Left renal cortex interstitium (tissue), 4 donors: ENCODE measurements at places on chromosomes 12 and 14. TPM values are rescaled to one million over a fixed set of nuclear protein-coding genes. Genes with fewer than 3 reads are reported as not detected.

The IFNG-AS1 gene
- not detected for polyA plus RNA-seq

The SLC15A4 gene
- 31.9 TPM for polyA plus RNA-seq

The USP30 gene
- polyA plus RNA-seq = 23.3 TPM

The SMIM41 gene
- polyA plus RNA-seq = 0.49 TPM

The C3AR1 gene
- polyA plus RNA-seq = 3.1 TPM

The SALL2 gene
- 55.5 TPM for polyA plus RNA-seq

The GRIP1 gene
- polyA plus RNA-seq = 22.2 TPM

The TCL1A gene
- polyA plus RNA-seq = 0.85 TPM

The REC8 gene
- polyA plus RNA-seq = 93.7 TPM

The CREBL2 gene
- 32.0 TPM for polyA plus RNA-seq

The SERPINA12 gene
- polyA plus RNA-seq = 0.51 TPM

The SYT1 gene
- 23.1 TPM for polyA plus RNA-seq

The ADAM21 gene
- polyA plus RNA-seq = 0.85 TPM

The LGR5 gene
- polyA plus RNA-seq = 19.3 TPM

The FOXN4 gene
- polyA plus RNA-seq = 2.6 TPM

The HCAR2 gene
- polyA plus RNA-seq = 0.41 TPM

The NXPH4 gene
- 2.2 TPM for polyA plus RNA-seq

The TMEM30B gene
- 15.1 TPM for polyA plus RNA-seq
